ENCODE measurements at places on chromosomes 13 and 19.

DNA sequence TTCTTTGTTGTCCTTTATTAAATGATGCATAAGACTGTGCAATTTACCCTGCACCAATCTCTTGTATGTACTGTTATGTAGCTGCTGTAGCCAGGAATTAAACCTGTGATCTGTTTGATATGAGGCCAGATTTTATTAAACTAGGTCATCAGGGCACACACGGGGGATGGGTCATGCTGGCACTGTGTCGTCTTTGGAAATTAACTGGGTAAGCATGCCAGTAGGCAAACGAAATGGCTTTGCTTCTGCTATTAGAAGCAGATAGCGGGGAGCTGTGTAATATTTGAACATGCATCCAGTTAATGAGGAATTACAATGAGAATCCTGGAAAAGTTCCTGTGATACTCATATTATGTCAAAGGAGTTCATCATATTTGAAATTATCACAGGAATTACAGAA lies 23.5 kb downstream of the MTUS2 start:
- DNase-seq = peak; percentile 94

- DNase-seq = no peak
Measured at GRCh38 chr19:57351867-57352266, 796 bp downstream of the ZNF304 start.

DNA sequence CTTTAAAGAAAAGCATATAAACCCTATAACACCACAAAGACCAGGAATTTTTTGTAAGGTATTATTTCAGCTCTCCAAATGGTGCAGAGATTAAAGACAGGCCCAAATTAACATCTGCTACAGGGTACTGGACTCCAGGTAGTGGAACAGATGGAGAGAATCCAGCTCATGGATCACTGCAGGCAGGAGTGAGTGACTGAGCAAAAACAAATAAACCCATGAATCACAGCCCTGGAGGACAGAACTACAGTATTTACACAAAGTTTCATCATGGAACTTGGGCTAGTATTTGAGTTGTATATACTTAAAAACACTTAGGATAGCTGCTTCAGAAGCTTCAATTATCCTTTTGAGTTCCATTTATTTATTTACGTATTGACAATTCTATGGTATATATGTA lies 132.8 kb upstream of the SPRY2 start:
- DNase-seq = peak; percentile 68

- DNase-seq = peak; percentile 58
Measured at GRCh38 chr19:8209462-8210378, 550 bp downstream of the CERS4 start.

GRCh38 chr13:28531077-28531844 lies 36.3 kb upstream of the FLT1 start:
- peak; percentile 3 for DNase-seq

GRCh38 chr13:111790621-111791020 lies 276.3 kb upstream of the SOX1 start:
- no peak for DNase-seq

- no peak for DNase-seq
Measured at GRCh38 chr19:23554548-23554947, 132.5 kb downstream of the ZNF675 start.

- peak; percentile 13 for DNase-seq
Measured at GRCh38 chr19:46297700-46298478, 1.0 kb downstream of the HIF3A start.

GRCh38 chr19:6459262-6460098 lies at the start of gene SLC25A23:
Gene SLC25A23, minus strand, starts transcription at chr19:6459792. Its CDS starts 164 bp downstream, at chr19:6459628.
- peak; percentile 78 for DNase-seq

DNA sequence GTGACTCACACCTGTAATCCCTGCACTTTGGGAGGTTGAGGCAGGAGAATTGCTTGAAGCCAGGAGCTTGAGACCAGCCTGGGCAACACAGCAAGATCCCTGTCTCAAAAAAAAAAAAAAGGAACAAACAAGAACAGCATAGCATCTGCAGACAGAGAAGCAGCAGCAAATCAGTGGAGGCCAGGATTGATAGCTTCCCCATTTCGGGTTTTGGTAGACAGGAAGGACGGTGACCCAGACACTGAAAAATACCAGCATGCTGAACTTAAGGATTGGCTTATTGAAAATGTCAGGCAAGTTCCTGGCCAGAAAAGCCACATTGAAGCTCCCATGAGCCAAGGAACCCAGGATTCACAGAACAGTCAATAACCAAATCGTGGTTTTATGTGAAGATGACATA lies 3.0 kb downstream of the ZNF490 start:
- no peak for DNase-seq

DNA sequence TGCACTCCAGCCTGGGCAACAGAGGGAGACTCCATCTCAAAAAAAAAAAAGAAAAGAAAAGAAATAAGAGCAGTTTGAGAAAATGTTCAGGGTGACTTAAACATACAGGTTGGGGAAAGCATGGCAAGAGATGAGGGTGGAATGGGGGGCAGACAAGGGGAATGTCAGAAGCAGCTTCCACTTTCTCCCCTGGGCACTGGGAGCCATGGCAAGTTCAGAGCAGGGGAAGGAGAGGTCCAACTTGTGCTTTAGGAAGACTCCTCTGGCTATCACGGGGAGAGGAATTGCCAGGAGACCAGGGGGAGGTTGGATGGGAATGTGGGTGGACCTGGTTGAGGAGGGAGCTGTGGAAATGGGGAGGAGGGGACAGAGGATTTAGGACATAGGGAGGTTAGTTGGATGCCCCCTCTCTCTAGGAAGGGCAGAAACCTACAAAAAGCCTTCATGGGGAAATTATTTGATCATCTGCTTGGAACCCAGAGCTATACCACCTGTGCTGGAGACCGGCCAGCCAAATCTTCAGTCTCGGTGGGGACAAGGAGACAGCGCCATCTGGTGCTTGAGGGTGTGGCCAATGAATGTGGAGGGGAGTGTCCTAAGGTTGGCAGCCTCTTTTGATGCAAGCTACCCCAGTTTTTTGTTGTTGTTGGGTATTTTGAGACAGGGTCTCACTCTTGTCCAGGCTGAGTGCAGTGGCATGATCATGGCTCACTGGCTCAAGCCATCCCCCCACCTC lies 7.3 kb upstream of the STRN4 start:
- peak; percentile 82 for DNase-seq

DNA sequence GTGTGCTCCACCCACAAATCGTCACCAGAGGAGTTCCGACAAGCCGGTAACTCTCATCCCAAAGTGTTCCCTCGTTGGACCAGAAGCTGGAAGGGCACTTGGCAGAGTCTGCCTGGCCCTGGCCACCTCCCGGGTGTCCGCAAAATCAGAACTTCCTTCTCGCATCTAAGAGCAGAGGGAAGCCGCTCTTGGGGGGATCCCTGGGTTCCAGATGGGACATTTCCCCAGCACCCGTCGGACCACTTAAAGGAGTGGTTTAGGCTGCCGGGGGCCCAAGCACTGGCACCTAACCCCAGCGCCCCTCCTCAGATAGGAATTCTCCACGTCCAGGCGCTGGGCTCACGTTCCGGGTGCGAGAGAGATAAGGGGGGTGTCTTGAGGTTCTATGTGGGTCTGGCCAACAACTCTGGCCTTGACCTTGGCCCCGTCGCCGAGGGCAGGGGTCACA lies 857 bp upstream of the MAP2K7 start:
- DNase-seq = no peak

GRCh38 chr13:92649140-92649813 lies 577.3 kb upstream of the GPC6 start:
- no peak for DNase-seq
